ENCODE measurements at places on chromosomes 13 and 19. TPM values are rescaled to one million over a fixed set of nuclear protein-coding genes. Genes with fewer than 3 reads are reported as not detected.

The KIR3DL1 gene
- polyA plus RNA-seq, result not detected

The SMIM44 gene
- not detected for polyA plus RNA-seq

The PSG11 gene
- 0.24 TPM for polyA plus RNA-seq

- DNase-seq, result no peak
These were observed 89.0 kb upstream of the SPATA13 start for GRCh38 chr13:24071423-24072075.

DNA sequence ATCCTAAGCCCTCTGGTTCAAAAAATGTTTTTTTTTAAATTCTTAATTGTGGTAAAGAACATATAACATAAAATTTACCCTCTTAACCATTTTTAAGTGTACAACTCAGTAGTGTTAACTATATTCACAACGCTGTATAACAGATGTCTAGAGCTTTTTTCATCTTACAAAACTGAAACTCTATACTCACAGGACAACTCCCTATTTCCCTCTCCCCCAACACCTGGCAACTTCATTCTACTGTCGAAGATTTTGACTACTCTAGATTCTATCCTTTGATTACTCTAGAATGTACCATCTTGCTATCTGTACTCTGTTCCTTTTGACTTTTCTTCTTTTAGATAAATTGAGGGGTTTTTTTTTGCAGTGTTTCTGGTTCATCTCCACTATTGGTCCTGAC, 200.4 kb downstream of the KLF12 start:
- DNase-seq, result no peak

DNA sequence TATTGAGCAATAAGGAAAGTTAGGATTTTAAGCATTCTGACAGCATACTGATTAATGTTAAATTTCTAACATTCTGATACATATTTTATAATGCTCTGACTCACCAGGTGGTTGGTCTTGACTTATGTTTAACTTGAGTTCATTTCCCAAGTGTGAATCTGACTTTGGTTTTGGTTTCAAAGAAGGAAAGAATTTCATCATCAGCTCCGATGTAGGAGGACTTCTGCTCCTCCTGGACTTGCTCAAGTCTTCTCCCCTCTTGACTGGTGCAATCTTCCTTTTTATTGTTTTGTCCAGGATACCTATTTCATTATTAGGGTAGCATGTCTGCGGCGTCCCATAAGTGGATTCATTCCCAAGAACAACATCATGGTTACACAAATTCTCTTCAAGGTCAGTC, 141.3 kb downstream of the RNF17 start:
- no peak for DNase-seq

The NCAN gene
- polyA plus RNA-seq, result 0.03 TPM

DNA sequence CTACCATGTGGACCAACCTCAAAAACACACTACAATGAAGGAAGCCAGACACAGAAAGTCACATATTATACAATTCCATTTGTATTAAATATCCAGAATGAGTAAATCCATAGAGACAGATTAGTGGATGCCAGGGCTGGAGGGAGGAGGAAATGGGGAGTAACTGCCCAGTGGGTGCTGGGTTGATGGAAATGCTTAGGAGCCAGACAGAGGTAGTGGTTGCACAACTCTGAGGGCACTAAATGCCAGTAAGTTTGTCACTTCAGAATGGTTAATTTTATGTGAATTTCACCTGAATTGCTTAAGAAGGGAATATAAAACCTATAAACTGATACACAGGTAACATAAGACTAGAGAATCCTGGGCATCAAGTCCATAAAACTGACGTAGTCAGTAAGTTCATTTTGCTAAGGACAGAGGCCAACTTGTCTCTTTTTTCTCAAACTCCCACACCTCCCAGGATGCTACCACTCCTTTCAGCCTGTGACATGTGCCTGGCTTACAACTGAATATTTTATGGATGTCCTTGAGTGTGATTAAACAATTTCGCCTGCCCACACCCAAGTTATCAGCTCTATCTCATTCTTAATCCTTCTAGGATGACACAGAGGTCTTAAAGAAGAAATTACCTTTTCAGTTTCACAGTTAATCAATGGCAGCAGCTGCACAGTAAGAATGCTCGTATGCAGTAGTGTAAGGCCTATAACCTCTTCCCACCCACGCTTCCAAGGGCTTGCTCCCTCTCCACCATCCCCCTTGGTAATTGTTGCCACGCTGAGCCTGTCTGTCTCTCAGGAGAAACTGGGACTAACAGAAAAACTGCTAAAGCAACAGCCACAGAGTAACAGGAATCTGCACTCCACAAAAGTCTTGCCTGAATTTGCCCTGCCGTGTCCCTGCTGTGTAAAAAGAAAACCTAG, 5.9 kb upstream of the MLNR start:
- DNase-seq, result no peak

GRCh38 chr13:82480415-82480814, 1401.9 kb downstream of the SLITRK1 start:
- no peak for DNase-seq

DNA sequence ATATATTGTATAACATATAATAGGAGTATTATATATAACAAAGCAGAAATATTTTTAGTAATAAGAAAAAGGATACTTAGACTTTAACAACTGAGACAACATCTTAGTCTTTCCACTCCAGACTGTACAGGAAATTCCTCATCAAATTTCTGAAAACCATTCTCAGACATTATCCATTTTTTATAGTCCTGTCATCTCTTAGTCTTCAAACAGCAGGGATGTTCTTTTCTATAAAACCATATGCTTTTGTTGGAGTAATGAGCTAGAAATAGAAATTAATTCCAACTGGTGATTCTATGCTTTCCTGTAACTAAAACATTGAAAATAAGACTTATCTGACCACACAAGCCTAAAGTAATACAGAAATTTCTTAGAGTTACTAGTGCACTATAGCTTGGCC, 82.2 kb upstream of the CSNK1A1L start:
- DNase-seq, result no peak

The DIAPH3 gene
- polyA plus RNA-seq, result 14.3 TPM

DNA sequence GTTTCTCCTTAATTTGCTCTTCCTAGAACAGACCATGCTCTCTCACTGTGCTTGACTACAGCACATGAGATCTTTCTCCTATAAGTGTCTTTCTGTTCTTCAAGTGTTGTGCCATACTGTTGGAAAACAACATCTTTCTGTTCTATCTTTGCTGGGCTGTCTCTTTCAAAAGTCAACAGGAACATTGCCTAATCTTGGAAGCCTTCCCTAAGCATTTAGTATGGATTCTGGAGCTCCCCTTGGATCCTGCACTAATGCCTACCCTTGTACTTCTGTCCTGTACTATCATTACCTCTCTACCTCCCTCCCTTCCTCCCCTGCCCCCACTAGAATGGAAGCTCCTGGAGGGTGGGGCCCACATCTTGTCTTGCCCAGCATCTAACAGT, 26.8 kb downstream of the STARD13 start:
- no peak for DNase-seq

- no peak for DNase-seq
These were observed 63.3 kb downstream of the IRS2 start for GRCh38 chr13:109723046-109723445.

DNA sequence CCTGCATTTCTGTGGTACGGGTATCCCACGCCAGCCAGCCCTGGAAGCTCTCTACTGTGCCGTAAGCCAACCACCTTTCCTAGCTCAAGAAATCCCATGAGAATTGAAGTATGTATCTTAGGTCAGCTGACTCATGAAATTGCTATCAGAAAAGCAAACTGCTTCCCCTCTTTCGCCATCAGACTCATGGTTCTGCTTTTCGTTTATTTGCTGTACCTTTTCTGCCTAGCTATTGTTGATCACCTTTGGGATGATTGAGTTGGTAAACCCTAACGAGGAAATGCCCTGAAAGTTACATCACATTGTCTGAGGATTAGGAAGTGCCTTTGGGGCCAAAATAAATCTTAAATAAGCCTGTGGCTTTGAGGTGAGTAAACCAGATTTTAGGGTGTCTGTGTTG, at the start of gene ADGRE3:
Gene ADGRE3, minus strand, starts transcription at position 81 of the 400 bp plus-strand sequence. Its CDS starts 74 bp downstream, at position 7.
- no peak for DNase-seq

GRCh38 chr13:44174769-44175425, 198.7 kb upstream of the SERP2 start:
- DNase-seq, result no peak

GRCh38 chr19:29811125-29812079, at the start of gene CCNE1:
CCNE1 (plus strand) TSS chr19:29811991; CDS start chr19:29812556, 565 bp downstream.
- peak; percentile 87 for DNase-seq

DNA sequence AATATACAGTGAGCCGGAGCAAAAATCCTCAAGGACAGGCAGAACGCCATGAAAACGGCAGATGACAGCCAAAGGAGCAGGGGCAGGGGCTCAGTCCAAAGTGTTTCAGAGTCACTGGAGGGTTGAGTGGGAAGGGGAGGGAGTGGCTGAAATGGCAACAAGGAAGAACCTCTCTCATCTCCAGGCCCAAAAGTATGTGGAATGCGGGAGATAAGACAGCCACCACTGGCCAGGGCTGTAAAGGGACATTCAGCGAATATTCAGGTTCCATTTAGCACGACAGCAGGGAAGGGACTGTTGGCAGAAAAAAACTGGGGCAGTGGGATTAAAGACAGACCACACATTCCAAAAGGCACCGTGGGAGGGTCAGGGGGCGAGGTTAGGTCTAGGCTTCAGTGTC, 48.4 kb downstream of the USPL1 start:
- no peak for DNase-seq

The FFAR3 gene
- 0.11 TPM for polyA plus RNA-seq

The CYSLTR2 gene
- polyA plus RNA-seq, result 0.42 TPM

GRCh38 chr13:113544896-113545295, 39.7 kb upstream of the TFDP1 start:
- no peak for DNase-seq

DNA sequence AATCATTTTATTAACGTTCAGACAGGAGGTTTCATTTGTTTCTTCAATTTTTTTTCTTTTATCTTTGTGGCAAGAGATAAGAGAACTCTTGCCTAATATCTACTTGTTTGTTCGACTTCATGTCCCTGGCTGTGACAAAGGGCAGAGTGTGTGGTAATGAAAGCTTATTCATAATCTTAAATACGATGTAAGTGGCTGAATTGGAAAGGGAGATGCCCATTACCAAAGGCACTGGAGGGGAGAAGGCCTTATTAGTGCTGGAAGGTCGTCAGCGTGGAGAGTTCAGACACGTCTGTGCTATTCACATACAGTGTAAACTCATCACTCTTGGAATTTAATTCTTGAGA, 54.0 kb downstream of the RFC3 start:
- DNase-seq, result no peak

- DNase-seq, result no peak
These were observed 27.2 kb downstream of the ADPRHL1 start for GRCh38 chr13:113425941-113426590.

The ZNF77 gene
- polyA plus RNA-seq, result 7.6 TPM

- DNase-seq, result peak; percentile 78
These were observed 6.6 kb upstream of the EML2 start for GRCh38 chr19:45645631-45646344.

DNA sequence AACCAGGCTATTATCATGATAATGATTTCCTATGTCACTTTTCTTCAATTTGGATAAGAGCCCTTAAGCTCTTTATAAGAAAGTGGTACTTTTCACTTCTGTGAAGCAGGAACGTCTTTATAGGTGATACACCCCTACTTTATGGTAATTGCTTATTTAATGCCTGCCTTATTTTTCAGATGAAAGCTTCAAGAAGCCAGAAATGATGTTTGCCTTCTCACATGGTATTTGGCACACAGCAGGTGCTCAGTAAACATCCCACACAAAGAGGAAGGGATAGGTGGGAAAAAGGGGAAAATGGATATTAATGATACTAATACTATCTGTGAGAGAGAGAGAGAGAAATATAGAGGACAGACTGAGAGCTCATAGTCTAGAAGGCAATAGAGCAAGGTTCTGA, 29.0 kb upstream of the WASF3 start:
- DNase-seq, result no peak

DNA sequence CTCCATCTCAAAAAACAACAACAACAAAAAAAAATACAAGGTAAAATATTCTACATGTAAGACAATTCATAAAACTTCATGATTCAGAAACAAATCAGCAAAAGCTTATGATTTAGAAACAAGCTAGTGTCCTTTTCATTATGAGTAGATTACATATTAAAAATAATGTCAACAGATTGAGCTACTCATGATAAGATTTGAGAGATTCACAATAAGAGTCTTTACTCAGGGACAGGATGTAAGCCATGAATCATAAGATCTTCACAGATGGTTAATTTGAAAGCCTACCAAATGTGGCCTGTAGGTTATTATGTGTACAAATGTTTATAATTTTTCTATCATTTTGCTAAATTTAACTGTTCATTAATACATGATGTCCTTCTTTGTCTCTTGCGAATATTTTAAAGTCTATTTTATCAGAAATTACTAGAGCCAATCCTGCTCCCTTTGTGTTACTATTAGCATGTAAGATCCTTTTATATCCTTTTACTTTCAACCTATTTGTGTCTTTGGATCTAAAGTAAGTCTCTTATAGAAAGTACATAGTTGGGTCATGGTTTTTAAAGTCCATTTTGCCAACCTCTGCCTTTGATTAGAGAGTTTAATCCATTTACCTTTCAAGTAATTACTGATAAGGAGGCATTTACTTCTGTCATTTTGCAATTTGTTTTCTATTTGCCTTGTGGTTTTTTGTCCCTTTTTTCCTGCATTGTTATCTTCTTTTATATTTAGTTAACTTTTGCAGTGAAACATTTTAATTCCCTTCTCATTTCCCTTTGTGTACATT, 68.3 kb upstream of the RXFP2 start:
- no peak for DNase-seq

The GJB6 gene
- polyA plus RNA-seq, result 3.0 TPM

DNA sequence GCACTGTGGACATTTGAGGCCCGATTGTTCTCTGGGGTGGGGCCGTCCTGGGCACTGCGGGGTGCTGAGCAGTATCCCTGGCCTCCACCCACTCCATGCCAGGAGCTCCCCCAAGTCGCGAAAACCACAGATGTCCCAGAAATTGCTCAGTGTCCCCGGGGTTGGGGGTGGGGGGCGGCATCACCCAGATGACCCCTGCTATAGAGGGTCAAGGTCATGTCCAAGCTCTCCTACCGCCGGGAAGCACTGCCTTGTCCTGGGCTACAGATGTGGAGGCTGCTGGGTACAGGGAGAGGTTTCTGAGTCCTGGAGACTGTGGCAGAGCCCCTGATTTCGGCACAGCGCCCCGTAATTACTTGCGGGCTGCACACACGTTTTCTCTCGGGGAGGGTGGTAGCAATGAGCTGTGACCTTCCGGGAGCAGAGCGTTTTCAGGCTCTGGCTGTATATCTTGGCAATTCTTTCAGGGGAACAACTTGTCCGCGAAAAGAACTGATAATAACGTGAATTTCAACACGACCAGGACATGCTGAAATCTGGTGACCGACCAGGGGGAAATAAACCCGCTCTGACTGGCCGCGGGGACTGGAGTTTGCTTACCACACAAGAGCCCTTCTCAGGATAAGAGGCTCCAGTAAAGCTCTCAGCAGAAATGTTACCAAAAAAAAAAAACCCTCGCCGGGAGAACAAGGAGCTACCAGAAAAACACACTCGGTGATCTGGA, 68.1 kb downstream of the GNG7 start:
- DNase-seq, result no peak

Data from renal cortex interstitium (tissue), 15 donors.